ENCODE measurements at places on chromosomes 11 and 22. TPM values are rescaled to one million over a fixed set of nuclear protein-coding genes. Genes with fewer than 3 reads are reported as not detected.

Gene CBX7
- 1.1 TPM for total RNA-seq

Gene FXYD2
- 1.2 TPM for total RNA-seq

Gene UBQLNL
- total RNA-seq = not detected

Gene MYO18B
- total RNA-seq = under 0.01 TPM

Gene GNAZ
- total RNA-seq = not detected

Gene DEUP1
- total RNA-seq = not detected

Gene C11orf65
- 0.23 TPM for total RNA-seq

Gene DTX4
- total RNA-seq = 5.9 TPM

Gene IGF2
- 1.0 TPM for total RNA-seq

Gene FAM180B
- not detected for total RNA-seq

Gene MS4A15
- not detected for total RNA-seq

Gene XNDC1N
- 10.1 TPM for total RNA-seq

Gene OR52N1
- not detected for total RNA-seq

Gene MORC2
- 8.0 TPM for total RNA-seq

All from hair follicular keratinocyte (primary cell).